ENCODE measurements at places on chromosomes 13 and 19.
A peak's percentile ranks its signal among the peaks of the same experiment; 100 is the strongest.

GRCh38 chr19:50705422-50706019 lies 14.1 kb downstream of the SHANK1 start:
- peak; percentile 53 for DNase-seq

DNA sequence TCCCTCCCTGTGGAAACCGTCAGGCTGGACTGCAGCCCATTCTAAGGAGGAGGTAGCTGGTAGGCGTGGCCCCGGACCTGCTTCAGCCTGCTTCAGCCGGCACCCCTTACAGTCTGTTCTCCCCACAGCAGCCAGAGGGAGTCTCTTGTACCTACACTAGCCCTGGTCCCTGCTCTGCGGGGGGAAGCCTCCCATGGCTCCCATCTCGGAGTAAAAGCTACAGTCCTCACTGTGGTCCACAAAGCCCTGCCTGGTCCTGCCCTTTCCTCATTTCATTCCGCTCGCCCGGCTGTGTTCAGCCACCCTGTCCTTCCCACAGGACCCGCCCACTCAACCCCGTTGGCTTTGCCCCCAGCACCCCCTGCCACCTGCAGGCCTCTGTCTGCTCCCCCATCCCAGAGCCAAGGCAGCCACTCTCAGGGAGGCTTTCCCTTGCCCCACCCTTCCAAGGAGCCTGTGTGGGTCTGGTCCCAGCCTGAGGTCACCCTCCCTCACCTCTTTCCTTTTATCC lies 1.3 kb downstream of the PGLYRP1 start:
- DNase-seq = no peak

- no peak for DNase-seq
These were observed 5.8 kb upstream of the ERCC2 start for GRCh38 chr19:45376045-45376724.

- no peak for DNase-seq
These were observed 86.4 kb downstream of the RAB20 start for GRCh38 chr13:110475117-110475516.

DNA sequence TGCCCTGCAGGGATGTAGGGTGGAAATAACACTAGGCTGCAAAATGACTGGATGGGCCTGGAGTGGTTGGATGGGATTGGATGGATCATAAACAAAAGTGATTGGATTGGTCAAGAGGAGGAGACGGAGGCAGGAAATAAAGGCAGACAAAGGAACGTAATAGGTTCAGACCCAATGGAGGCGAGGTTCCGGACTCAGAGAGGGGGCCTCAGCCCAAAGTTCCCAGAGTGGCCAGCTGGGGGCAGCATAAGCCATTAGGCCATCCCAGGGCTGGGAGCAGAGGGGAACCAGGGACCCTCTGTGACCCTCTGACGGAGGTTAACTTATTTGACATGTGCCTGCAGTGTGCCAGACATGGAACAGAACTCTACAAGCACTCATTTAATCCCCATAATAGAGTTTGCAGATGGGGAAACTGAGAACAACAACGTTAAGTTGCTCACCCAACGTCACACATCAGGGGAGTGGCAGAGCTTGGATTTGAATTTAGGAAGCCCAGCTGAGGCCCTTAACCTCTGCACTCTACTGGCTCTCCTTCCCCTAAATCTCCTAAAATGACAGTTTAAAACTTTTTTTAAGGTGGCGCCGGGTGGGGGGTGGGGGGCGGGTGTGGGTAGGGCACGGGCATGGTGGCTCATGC lies 15.3 kb upstream of the MAP1S start:
- peak; percentile 67 for DNase-seq

GRCh38 chr19:1285737-1286360 lies at the start of gene EFNA2:
TSS of gene EFNA2 (plus strand) at chr19:1285873. CDS start at chr19:1286169, 296 bp downstream.
- no peak for DNase-seq

GRCh38 chr13:47845981-47846380 lies 155.1 kb downstream of the SUCLA2 start:
- no peak for DNase-seq

- DNase-seq = no peak
These were observed 31.2 kb downstream of the CYP4F2 start for GRCh38 chr19:15866636-15867035.

- no peak for DNase-seq
These were observed 8.8 kb downstream of the UPF1 start for GRCh38 chr19:18840288-18841267.

GRCh38 chr19:47848823-47849473 lies 10.1 kb upstream of the TPRX2 start:
- peak; percentile 43 for DNase-seq

- no peak for DNase-seq
These were observed 2.3 kb downstream of the ENOX1 start for GRCh38 chr13:43784496-43784895.

DNA sequence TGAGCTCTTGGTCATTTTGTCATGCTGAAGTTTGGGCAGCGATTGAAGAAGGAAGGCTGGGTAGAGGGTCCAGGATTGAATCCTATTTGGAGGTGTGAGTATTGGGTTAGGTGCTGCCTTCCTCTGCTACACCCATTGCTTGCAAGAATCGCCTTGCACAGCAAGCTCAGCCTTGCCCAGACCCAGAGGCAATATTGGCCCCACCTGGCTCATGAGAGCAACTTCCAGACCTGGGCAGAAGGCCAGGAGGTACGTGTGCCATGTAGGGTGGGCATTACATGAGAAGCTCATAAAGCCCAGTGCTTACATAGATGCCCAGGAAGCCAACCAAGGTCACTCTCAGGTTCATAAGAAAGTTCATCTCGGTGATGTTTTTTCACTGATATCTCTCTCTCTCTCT lies 718.0 kb downstream of the EFNB2 start:
- no peak for DNase-seq

- no peak for DNase-seq
These were observed 109.8 kb downstream of the ZIC5 start for GRCh38 chr13:99861771-99862170.

DNA sequence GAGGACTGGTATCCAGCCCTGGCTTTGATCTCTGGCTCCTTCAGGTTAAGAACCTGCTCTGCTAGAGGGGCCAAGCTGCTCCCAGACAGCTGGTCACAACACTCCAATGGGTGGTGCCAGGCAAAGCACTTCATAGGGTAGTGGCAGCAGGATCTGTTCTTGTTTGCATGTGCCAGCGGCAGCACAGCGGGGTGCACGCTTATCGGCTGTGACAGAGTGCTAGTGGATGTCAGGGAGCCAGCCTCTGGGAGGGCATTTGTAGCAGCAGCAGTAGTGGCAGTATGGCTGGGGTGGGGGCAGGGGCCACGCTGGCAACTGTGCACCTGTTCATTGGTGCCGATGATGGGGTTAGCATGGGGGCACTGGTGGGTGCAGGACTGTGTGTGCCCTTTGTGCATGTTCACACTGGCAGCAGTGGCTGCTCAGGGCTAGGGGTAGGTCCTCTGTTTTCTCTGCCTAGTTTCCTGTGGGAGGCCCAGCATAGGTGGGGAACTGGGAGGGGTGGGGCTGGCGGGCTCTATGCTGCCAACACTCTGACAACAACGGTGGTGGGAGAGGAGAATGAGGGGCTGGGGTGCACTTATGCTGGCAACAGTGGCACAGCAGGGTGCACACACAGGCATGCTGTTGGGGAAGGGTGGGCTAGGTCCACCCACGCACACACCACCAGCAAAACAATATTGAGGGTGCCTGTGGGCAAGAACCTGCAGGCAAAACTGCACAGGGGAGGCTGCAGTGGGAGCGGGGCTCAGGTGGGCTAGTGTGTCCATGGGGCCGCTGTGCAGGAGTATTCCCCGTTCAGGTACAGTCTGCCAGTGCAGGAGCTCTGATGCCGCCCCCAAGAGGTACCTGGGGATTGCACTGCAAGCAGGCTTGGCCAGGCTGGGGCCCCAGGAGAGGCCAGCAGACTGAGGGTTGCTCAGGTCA lies 19.3 kb downstream of the AP1M1 start:
- no peak for DNase-seq

- DNase-seq = no peak
These were observed 915 bp upstream of the GRWD1 start for GRCh38 chr19:48444936-48445200.

GRCh38 chr19:14459703-14460102 lies 15.5 kb downstream of the PTGER1 start:
- peak; percentile 64 for DNase-seq

DNA sequence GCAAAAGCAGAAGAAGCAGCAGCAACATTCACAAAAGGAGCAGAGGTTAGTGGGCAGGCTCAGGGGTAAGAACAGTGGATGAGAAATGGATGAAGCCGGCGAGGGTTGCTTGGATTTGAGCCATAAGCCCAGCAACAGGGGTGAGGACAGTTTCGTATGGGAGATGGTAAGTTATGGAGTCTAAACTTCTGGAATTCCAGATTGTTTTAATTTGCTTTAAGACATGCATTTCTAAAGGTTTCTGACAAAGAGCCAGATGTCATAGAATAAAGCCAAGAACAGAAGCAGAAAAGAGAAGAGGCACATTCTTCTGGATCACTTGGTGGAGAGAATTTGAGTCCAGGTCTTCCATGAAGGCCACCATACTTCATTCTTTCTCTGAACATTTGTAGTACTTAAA lies 76.6 kb downstream of the TNFSF11 start:
- DNase-seq = no peak

DNA sequence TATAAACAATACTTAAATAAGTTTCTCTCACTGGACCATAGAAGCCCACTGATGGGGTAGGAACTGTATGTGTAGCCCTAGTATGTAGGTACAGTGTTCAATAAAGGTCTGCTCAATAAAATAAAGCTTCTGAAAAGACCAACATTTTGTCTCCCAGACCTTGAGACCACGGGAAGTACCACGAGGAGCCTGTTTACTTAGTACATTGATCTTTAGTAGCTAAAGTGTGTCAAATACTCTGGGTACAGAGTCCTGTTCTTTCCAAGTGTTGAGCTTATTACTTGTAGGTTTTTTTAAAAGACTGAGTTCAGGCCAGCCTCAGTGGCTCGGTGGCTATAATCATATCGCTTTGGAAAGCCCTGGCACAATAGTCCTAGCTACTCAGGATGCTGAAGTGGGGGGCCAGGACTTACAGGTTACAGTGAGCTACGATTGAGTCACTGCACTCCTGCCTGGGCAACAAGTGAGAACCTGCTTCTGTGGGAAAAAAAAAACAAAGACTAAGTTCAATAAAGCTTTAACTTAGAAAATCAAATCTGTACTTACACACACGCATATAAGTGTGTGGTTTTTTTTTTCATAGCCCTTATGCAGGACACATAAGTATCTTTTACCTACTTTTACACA lies 3.4 kb downstream of the MTRF1 start:
- no peak for DNase-seq

GRCh38 chr13:61123538-61124289 lies 291.9 kb downstream of the PCDH20 start:
- DNase-seq = no peak

DNA sequence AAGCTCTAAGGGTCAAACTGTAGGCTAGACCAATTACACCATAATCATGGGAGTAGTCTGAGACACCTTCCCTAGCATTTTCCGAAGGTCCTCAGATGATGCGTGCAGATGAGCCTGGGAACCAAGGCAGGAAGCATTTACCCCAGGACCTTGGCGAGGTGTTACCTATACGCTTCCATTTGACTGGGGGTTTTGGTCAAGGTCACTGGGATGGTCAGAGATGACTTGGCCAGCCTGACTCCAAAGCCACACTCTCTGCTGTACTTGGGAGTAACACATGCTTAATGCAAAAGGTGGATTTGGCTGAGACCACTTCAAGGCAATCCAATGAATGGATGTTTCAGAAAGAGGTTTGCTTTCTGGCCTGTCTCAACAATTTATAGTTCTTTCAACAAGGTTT lies 98.9 kb upstream of the IRS2 start:
- no peak for DNase-seq

GRCh38 chr13:76380446-76381065 lies 505.6 kb downstream of the KCTD12 start:
- no peak for DNase-seq

DNA sequence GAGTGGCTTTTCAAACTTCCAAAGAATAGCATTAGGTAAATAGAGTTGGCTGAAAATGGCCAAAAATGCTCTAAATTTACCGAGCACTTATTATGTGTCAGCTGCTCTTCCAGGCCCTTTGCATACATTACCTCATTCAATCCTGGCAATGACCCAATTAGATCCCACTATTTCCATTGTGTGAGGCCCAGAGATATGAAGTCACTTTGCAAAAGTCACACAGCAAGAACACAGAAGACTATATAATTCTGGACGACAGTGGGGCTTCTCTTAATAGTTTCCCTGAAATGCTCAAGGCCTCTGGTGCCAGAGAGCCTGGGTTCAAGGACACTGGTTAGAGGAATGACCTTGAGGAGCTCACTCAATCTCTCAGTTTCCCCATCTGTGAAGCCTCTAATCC lies 146.8 kb downstream of the IER2 start:
- no peak for DNase-seq

GRCh38 chr13:112154301-112155060 lies 87.5 kb downstream of the SOX1 start:
- DNase-seq = no peak

- DNase-seq = no peak
These were observed 114.5 kb downstream of the POSTN start for GRCh38 chr13:37484056-37484455.

DNA sequence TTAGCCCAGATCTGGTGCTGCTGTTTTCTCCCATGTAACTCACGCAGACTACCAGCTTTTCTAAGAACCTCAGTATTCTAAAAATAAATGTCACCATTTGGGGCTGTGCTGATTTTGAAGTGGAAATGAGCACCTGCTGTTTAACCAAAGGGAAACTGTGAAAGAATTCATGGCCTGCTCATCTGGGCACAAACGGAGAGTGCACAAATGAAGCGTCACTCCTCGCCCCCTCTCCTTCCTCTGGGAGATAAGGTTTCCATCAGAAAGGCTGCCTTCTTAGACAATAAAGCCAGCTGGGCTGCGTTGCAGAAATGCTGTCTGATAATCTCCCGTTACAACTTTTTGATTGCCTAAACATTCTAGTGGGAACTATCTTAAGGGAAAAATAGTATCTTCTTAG lies 73.7 kb upstream of the SLC15A1 start:
- no peak for DNase-seq

DNA sequence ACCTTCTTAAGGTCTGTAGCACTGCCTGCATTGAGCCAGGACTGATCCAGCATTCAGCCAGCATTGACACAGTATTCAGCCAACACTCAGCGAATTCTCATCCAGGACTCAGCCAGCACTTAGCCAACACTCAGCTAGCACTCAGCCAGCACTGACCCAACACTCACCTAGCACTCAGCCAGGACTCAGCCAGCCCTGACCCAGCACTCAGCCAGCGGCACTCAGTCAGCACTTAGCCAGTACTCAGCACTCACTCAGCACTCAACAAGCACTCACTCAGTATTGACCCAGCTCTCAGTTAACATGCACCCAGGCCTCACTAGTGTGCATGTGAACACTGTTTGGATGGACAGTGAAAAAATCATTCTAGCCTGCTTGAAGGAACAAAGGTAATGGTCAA lies 55.0 kb downstream of the TSHZ3 start:
- DNase-seq = no peak

DNA sequence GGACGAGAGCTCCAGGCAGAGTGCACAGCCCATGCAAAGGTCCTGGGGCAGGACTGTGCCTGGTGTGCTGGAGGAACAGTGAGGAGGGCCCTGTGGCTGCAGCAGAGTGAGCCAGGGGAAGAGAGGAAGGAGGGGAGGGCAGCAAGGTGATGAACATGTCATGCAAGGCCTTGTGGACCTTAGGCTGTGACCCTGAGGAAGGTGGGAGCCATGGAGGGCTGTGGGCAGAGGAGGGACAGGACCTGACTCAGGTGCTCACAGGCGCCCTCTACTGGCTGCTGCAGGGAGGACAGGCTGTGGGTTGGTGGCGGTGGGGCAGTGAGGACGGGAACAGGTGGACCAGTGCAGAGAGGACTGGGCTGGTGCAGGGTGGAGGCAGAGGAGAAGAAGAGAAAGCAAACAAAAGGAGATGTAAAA lies 170.3 kb downstream of the PTPRS start:
- peak; percentile 73 for DNase-seq

- DNase-seq = peak; percentile 14
These were observed 31.4 kb upstream of the GGACT start for GRCh38 chr13:100619940-100620339.

- DNase-seq = no peak
These were observed 7.4 kb downstream of the DBP start for GRCh38 chr19:48629599-48630295.

Measured in activated CD4-positive, alpha-beta T cell treated with anti-CD3 and anti-CD28 coated beads, Interleukin-2, Interleukin-6, amounts not matched to agents 100 ng/mL and 50 ng/mL, durations not matched to agents 16 hours and 8 hours (primary cell).